GF-D8 (cell line): ENCODE measurements at places on chromosomes 16 and 17.

GRCh38 chr17:13106171-13106570 lies 88.3 kb upstream of the ELAC2 start:
- no peak for DNase-seq

DNA sequence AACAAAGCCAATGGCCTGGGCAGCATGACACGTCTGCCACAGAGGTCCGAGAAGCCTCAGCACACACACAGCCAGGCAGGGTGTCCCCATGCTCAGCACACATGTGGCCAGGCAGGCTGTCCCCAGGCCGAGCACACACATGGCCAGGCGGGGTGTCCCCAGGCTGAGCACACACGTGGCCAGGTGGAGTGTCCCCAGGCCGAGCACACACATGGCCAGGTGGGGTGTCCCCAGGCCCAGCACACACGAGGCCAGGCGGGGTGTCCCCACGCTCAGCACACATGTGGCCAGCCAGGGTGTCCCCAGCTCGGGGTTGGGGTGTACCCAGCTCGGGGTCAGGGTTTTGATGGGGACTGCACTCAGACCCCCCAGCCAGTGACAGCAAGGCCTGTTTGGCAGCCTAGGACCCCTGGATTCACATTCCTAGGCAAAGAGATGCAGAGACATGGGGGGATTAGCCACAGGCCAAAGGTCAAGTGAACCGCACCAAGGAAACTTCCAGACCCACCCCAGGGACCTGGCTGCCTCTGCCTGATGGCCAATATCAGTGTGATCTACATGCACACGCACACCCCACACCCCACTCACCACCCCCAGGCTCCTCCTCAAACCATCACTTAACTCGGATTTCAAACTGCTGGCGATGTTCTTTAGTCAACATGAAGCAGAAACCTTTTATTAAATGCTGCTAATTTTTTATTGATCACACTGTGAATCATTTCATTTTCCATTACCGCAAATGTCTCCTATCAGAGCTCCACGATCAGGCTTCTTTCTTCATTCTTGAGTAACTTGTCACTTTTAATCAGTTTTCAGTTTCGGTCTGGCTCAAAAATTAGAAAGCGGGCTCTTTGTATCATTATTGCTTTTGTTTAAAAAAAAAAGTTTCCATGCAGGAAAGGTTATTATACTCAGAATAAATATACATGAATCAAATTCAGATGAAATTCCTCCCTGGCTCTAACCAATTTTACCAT lies 111.4 kb downstream of the ZNF423 start:
- no peak for DNase-seq

- no peak for DNase-seq
These were observed 5.3 kb downstream of the ZNF469 start for GRCh38 chr16:88387941-88388627.

DNA sequence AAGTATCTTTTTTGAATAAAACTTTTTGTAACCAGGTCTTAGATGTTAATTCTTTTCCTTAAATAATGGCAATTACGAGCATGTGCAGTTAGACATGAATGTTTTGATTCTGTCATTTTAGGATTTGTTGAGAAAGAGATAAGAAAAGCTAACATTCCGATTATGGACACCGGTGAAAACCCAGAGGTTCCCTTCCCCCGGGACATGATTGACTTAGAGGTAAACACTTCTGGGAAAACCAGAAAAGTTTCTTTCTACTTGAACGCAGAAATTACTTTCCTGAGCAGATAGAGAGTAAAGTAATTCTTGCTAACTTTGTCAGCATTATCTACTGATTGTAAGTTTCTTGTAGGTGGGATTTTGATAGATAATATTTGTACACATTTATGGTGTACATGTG lies 9.2 kb downstream of the ATP6V0A1 start:
- no peak for DNase-seq

- DNase-seq = no peak
These were observed 22.7 kb upstream of the RFFL start for GRCh38 chr17:35086164-35086563.

- DNase-seq = no peak
These were observed 26.8 kb upstream of the SLC5A10 start for GRCh38 chr17:18925187-18925586.

DNA sequence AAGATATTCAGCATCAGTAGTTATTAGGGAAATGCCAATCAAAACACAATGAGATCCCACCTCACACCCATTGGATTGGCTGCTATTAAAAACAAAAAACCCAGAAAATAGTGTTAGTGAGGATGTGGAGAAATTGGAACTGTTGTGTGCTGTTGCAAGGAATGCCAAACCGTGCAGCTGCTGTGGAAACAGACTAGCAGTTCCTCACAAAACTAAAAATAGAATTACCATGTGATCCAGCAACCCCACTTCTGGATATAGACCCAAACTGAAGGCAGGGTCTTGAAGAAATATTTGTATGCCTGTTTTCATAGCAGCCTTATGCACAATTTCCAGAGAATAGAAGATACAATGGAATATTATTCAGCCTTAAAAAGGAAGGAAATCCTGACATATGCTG lies 46.0 kb downstream of the FOXK2 start:
- DNase-seq = no peak

GRCh38 chr17:46023783-46024388 lies 24.8 kb downstream of the STH start:
- DNase-seq = no peak

DNA sequence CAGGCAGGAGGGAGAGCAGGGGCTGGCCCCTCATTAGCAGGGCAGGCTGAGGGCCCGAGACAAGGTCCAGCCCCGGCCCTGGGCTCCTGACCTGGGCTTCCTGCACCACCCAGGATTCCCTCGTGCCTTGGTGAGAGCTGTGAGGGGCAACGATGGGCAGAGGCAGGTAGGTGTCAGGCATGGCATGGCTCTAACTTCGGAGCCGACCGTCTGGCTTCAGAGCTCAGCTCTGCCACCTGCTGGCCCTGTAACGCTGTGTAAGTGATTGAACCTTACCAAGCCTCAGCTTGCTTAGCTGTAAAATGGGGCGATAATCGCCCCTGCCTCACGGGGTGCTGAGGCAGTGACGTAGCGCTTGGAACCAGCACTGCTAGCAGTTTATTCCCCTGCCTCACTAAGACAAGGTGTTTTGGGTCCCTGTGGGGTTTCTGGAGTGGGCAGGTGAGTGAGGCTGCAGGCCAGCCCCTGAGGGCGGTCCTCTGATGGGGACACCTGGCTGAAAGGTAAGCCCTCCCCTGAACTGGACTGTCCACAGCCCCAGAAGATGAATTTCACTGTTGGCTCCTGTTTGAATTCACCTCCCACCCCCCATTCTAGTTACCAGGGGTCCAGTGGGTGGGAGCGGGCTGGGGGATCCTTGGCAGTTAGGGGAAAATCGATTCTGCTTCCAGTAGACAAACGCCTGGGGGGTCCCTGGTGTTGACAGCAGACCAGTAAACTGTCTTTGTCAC lies 184.8 kb upstream of the GSE1 start:
- DNase-seq = no peak

DNA sequence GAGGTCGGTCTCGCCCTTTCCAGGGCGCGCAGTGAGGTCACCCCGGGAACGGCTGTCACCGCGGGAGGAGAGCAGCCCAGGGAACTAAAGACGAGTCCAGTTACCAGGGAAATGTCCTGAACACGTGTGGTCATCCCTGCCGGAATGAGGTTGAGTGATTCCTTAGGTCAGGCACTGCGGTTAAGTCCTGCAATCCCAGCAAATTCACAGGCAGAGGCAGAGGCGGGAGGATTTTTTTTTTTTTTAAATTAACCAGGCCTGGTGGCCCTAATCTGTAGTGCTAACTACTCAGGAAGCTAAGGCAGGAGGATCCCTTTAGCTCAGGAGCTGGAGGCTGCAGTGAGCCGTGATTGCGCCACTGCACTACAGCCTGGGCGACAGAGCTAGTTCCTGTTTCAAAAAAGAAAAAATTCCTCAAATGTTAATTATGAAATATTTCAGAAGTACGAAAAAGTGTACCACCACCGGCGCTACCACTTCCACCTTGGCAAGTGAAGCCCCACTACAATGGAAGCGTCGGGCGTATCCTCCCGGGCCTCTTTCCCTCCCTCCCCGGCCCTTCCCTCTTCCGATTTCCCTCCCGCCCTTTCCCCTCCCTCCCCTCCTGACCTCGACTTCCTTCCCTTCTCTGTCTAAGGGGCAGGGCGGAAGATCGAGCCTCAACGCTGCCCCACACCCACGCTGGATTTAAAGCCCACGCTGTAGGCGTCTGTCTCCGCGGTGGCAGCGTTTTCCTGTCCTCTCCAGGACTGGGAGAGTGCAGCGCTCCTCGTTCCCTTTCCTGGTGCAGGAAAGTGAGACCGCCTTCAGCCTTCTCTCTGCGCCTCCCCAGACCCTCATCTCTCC lies 27.3 kb downstream of the SLFN11 start:
- peak; percentile 68 for DNase-seq

DNA sequence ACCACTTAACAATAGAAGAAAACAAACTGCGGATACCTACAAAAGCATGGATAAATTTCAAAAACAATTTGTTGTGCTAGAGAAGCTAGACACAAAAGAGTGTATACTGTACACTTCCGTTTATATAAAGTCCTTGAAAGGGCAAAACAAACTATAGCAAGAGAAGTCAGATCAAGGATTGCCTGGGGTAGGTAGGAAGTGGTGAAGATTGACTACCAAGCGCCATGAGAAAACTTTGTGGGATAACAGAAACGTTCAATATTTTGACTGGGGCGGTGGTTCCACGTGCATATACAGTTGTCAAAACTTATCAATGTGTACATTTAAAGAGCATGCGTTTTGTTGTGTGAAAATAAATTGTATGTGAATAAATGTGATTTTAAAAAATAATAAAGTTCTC lies 55.6 kb upstream of the CCL2 start:
- DNase-seq = no peak

- no peak for DNase-seq
These were observed 44.6 kb upstream of the GSE1 start for GRCh38 chr16:85568519-85568918.

- no peak for DNase-seq
These were observed 169.9 kb downstream of the CYB561 start for GRCh38 chr17:63275971-63276745.

DNA sequence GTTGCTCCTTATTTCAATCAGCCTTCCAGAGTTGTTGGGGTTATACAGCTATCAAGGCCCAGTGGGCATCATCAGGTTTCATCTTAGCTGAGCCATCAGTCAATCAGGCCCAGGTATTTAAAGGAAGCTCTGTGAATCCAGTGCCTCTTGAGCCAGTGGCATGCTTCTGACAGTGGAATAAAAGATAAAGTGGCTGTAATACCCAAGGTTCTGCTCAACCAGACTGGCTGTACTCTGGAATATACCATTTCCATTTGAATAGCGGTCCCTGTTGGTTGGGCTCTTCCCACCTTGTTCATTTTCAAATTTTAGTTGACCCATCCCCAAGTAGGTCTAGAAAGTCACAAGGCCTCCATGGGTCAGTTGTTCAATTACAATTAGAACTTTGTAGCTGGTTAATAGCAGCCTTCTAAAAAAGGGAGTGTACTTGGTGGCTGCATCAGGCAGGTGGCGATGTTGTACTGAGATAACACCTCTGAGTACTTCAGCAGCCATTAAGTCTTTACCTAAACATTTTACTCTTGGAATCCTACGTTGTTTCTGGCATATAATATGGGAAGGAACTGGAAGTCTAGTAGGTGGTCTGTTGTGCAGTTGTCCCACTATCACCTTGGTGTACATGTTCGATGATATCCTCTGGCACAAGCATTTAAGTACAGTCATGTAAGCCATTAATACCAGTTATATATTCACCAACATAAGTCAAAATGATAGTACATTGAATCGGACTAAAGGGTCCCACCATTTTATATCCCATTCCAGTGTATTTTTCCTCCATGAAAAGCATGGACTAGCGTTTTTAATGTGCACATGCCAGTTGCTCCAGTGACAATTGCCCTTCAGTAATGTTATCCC lies 294.1 kb downstream of the BCAS3 start:
- DNase-seq = no peak

DNA sequence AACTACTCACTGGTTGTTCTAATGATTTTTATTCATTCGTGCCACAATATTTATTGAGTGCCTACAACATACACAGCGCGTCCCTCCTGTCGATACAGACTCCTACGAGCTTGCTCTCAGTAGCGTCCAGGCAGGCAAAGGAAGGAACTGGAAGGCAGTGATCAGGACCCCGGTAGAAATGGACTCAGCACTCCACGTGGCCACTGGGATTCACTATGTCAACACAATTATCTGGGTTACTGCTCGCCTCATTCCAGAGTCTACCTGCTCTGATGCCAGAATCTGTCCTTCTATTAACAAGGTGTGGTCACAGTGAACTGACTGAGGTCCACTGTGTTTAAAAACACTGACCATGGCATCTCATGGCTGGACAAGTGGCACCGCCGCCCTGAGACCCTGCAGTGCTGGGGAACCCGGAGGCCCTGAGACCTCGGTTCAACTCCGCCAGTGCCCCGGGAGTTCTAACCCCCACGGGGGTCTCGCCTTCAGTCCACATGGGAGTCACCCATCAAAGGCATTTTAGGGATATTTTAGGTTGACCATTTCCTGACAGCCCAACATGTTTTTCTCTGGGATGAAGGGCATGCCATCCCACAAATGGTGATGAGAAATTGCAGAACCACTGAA lies 71.4 kb downstream of the ZFHX3 start:
- DNase-seq = no peak

DNA sequence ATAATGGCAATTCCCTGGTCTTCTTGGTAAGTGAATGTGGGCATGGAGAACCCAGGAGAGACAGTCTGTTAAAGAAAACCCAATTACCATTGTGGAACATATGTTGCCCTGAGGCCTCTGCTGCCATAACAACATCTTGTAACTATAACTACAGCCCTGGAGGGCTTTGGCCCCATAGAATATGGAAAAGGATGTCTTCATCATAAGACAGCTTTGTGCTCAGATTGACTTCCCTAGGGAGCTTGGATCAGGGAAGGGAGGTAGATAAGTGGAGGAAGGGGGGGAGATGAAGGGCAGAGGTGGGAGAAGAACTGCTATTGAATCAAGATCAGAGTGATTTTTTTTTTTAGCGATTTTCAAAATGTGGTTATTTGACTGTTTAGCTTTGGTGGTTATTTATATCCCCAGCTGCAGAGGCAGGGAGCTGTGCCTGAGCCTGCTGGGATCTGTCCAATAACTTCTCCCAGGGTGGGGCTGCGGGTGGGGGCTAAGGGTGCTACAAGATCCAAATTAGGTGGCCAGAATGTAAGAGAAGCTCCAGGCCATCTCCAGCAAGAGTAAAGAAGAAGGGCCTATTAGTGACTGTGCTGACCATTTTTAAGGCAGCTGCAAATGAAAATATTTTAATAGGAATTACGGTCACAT lies 5.3 kb upstream of the KAT7 start:
- no peak for DNase-seq

DNA sequence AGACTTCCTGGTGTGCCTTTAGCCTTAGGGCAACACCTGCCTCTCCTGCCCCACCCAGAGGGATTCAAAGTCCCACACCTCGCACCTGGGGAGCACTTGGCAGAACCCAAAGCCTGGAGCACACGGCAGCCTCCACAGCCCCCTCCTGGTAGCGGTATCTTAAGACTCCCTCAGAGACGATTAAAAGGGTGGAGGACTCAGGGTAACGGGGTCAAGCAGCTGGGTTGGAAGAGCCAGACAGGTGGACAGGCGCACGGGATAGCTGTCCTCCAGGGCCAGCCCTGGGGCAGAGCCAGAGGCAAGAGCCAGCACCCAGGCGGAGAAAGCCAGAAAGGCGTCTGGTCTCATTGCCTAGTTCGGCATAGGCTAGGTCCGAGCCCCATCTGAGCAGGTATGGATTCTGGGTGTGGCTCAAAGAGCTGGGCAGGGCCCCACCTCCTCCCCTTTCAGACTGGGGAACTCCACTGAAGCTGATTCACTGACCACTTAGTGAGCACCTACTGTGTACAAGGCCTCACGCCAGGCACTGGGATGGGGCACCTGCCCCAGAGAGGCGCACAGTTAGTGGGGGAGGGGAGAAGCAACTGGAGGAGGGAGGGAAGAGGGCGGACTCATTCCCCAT lies 55.0 kb upstream of the MEAK7 start:
- no peak for DNase-seq
